Stimulated activated CD8-positive, alpha-beta memory T cell treated with anti-CD3 and anti-CD28 coated beads, Interleukin-7, amount 100 ng/mL, for 1 hour (primary cell): ENCODE measurements at places on chromosomes 16 and 17.

DNA sequence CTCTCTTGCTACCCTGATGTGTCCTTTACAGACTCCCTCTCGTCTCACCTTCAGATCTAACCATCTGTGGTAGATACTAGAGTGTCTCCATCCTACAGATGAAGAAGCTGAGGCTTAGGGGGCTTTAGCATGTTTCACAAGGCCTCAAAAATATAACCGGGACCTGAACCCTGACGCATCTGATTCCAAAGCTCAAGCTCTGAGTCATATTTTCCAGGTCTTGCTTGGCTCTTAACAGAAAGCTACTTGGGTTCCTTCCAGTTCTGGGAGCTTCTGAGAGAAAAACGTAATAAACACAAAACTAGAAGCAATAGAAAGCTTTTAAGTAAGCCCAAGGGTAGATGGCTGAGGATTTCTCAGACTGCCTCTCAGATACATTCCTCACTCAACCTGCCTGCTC is 224.3 kb upstream of the EEF2KMT start:
- DNase-seq = no peak

DNA sequence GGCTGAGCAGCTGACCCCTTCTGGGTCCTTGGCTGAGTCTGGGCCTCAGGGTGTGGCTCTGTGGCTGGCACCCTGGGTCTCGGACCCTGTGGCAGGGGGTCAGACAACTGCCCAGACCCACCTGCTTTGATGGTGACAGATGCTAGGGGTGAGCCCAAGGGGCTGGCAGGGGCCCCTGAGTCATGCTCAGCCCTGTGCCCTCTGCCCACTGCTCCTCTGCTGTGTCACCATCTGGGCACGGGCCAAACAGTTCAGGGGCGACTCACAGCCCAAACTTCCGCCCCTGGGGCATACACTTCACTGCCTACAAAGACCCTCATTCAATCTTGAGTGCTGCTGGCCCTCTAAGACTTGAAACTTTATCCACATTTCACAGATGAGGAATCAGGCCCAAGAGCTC is 5.7 kb downstream of the ADGRG1 start:
- no peak for DNase-seq

DNA sequence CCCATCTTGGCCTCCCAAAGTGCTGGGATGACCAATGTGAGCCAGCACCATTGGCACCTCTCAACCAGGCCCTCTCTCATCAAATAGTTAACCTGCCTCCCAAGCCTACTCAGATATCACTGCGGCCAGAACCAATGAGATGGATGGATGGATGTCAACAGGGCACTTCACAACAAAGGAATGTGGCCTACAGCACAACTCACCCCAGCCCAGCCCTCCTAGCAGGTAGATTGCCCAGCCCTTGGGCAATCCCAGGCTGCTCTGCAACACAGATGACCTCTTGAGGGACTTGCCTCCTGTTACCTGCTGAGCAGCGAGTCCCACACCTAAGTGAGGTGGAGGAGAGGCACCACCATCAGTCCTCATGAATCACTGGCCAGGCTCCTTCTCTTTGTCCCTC is 22.6 kb upstream of the KIFC3 start:
- DNase-seq = no peak

- DNase-seq = no peak
Observed at GRCh38 chr17:44917456-44917855, 2.2 kb upstream of the GFAP start.

DNA sequence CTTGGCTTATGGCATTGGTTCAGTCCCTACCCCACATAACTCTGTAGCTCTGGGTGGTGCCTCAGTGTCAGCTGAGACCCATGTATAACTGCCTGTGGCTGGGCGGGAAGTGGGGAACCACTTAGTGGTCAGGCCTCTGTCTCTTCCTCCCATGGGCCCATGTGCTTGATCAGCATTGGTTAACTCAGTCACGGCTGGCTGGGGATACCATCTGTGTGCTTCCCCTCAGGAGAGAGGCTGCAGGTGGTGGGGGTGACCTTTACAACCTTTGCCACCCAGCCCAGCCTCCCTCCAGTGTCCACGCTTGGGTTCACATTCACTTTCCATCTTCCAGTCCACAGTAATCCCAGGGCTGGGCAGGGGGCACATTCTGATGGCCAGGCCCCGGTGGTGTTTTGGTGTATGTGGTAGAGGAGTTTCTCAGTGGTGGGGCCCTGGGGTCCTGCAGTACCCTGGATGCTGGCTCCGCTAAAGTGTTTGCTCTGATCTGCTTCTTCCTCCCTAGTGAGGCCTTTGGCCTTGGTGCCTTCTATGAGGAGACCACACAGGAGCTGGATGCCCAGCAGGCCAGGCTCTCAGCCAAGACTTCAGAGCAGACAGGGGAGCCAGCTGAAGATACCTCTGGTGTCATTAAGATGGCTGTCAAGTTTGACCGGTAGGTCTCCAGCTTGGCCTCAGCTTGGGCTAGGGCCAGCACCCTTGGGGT is 10.2 kb upstream of the NFATC3 start:
- DNase-seq = peak; percentile 39

DNA sequence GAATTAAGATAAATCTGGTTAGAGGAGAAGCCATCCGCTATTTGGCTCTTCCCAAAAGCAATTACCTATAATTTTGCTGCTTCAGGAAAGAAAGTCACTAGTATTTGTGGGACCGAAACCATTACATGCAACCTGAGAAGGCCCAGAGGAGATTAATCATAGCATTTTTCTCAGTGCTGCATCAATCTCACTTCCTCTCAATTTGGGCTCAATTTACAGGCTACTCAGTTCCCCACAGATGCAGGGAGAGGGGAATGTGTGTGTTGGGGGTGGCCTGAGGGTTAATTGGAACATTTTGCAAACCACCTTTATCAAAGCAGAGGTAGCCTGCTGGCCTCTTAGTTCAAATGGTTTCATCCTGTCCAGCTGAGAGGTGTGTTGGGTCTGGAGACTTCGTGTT is 394.7 kb upstream of the ASIC2 start:
- no peak for DNase-seq

DNA sequence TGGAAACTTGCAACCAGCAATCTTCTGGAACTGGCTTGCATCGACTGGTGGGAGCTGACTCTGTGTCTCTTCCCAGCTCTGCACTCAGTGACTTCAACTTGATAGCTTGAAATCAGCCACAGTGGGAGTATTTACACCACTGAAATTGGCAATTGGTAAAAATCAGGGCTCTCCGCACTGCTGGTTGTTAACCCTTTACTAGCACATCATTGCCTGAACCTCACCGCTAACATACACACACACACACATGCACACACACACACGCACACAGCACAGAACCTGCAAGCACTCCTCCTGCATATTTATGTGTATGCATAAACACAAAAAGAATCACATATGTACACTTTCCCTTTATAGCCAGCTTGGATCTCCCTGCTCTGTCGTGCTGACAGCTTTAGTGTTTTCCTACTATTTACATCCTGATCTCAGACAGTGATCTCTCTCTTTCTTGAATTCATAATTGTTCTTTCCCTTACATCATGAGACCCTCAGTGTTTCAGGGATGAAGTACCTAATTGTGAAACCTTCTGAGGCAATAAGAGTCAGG is 7.9 kb upstream of the TMIGD1 start:
- DNase-seq = no peak

GRCh38 chr17:18980682-18981334 is 23.8 kb downstream of the FAM83G start:
- no peak for DNase-seq

DNA sequence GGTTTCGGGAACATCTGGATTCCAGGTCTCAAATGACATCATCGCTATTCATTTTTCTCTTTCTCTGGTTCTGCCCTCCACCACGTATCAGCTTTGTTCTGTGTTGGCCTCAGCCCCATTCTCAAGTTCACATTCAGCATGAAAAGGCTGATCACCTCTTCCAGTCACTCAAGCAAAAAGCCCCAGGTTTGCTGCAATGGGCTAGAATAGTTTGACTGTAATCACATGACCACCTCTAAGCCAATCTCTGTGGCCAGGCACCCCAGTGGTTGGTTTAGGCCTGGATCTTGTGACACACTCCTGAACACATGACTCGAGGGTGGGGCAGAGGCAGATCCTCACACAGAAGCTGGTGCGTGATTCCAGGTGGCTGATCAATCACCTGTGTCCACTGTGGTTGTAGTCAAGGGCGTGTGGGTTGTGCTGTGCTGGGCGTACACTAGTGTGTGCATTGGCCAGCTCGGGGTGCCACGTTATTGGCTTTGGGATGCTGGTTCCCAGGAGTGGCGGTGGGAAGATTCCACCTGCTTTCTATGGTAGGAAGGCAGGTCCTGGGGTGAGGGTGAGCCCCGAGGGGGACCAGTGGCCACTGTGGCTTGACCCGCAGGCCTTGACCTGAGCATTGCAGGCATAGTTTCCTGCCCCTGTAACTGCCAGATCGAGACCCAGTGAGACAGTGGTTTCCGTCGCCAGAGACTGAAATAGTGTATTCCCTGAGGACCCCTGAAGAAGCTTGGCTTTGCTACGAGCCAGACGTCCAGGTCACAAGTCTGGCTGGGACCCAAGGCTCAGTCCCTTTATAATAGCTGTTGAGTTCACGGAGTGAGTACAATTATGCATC is 12.0 kb downstream of the EEF2K start:
- DNase-seq = no peak

DNA sequence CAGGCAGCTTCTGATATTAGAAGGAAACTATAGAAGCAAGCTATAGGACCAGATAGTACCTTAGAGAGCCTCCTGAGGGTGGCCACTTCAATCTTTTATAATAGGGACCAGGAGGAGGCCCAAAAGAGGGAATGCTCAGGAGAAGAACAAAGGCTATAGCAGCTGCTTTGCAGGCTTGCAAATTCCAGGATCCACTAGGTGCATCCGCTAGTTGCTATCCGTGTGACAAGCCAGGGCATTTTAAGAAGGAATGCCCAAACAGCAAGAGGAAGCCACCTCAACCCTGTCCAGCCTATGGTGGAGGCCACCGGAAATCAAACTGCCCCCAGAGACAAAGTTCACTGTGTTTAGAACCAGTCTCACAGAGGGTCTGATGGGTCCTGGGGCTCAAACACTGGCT is 192.6 kb upstream of the KIF2B start:
- DNase-seq = no peak

- DNase-seq = no peak
Observed at GRCh38 chr17:44308865-44309264, 464 bp downstream of the RUNDC3A start.

- no peak for DNase-seq
Observed at GRCh38 chr16:58128711-58129096, 477 bp downstream of the CFAP20 start.
